Heart left ventricle (tissue), 16 donors: ENCODE measurements at places on chromosomes 12 and 14. TPM values are rescaled to one million over a fixed set of nuclear protein-coding genes. Genes with fewer than 3 reads are reported as not detected.

Gene LRRIQ1
- total RNA-seq: 0.04 TPM

Gene GZMB
- 2.6 TPM for total RNA-seq

Gene LALBA
- not detected for total RNA-seq

Gene POU6F1
- 4.6 TPM for total RNA-seq

Gene MCRS1
- total RNA-seq: 122 TPM

Gene MGAT2
- total RNA-seq: 19.3 TPM

Gene RD3L
- total RNA-seq: 42.5 TPM

Gene CDKN3
- total RNA-seq: 4.8 TPM

Gene SUDS3
- 20.0 TPM for total RNA-seq

Gene SMCO3
- total RNA-seq: 0.16 TPM

Gene RTN1
- 0.90 TPM for total RNA-seq

Gene EML5
- 0.17 TPM for total RNA-seq

Gene PDE6H
- not detected for total RNA-seq

Gene MFAP5
- 33.0 TPM for total RNA-seq

Gene OR6S1
- not detected for total RNA-seq

Gene SLC5A8
- not detected for total RNA-seq

Gene P2RX2
- not detected for total RNA-seq

Gene SMOC1
- 0.85 TPM for total RNA-seq

Gene SYNDIG1L
- total RNA-seq: not detected

Gene KCNH5
- not detected for total RNA-seq

Gene KRT82
- total RNA-seq: not detected

Gene SERPINA12
- total RNA-seq: not detected

Gene UTP20
- 7.8 TPM for total RNA-seq

Gene DAO
- total RNA-seq: not detected

Gene CLBA1
- 2.3 TPM for total RNA-seq

Gene CIDEB
- total RNA-seq: 6.8 TPM

Gene GNB3
- total RNA-seq: 3.0 TPM

Gene LRP1
- total RNA-seq: 71.1 TPM

Gene SERPINA3
- total RNA-seq: 2.7 TPM

Gene M6PR
- total RNA-seq: 140 TPM

Gene WNT1
- total RNA-seq: not detected

Gene POTEG
- not detected for total RNA-seq

Gene IFI27
- 160 TPM for total RNA-seq

Gene SLC39A2
- total RNA-seq: not detected

Gene BMP4
- total RNA-seq: 18.4 TPM

Gene PTPN6
- total RNA-seq: 8.4 TPM

Gene DPY19L2
- total RNA-seq: 44.6 TPM

Gene FOXG1
- total RNA-seq: not detected

Gene TNS2
- total RNA-seq: 64.6 TPM

Gene PAX9
- total RNA-seq: not detected

Gene NEUROD4
- not detected for total RNA-seq

Gene SUOX
- 25.0 TPM for total RNA-seq

Gene PTGDR
- 1.3 TPM for total RNA-seq

Gene CACNA1C
- total RNA-seq: 124 TPM

Gene ZC3H10
- total RNA-seq: 6.4 TPM

Gene TAS2R7
- not detected for total RNA-seq

Gene NTF3
- total RNA-seq: 0.51 TPM

Gene LUM
- total RNA-seq: 177 TPM

Gene ZBTB42
- total RNA-seq: 6.9 TPM

Gene A2ML1
- not detected for total RNA-seq

Gene CELA1
- not detected for total RNA-seq

Gene EXOC3L4
- 3.2 TPM for total RNA-seq

Gene SALL2
- total RNA-seq: 3.9 TPM

Gene STXBP6
- total RNA-seq: 20.1 TPM

Gene TTC6
- not detected for total RNA-seq

Gene CPNE8
- total RNA-seq: 15.1 TPM

Gene TAS2R14
- 0.52 TPM for total RNA-seq

Gene FSCB
- not detected for total RNA-seq
